Activated T-helper 1 cell treated with anti-CD3 and anti-CD28 coated beads, Interleukin-2, amount 50 U/mL, for 16 hours (primary cell): ENCODE measurements at places on chromosomes 1 and 21.

DNA sequence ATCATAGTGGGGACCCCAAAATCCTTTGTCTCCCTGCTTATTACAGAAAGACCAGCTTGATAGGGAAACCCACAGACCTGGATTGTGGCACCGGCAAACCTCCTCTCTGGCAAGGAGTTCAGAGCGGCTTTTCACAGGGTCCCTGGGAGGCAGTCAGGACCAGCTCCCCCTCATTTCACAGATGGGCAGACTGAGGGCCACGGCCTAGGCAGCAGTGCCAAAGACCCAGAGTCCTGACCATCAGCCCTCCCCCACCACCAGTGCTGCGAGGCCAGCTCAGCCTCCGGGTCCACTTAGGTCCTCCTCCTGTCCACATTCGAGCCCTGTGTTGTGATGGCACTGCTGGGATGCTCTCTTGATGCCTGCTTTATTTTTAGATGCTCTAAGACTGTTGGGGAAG is 57.2 kb downstream of the CAMK2N1 start:
- DNase-seq, result no peak

DNA sequence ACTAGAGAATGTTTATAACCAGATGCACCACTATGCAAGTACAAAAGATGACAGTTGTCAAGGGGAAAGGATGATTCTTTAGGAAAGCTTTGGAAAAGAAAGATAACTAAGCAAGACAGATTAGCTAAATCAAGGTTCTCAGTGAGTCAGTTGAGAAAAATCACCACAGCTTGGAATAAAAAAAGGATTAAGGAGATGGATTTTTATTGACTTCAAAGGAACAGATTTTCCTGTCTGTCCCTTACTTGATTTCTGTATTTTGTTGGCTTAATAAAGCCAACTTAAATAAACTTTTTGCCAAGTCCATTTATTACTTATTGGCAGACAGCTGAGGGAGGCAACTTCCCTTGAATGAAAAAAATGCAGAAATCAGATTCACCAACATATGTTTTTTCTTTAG is 93.9 kb downstream of the NR5A2 start:
- DNase-seq, result no peak

DNA sequence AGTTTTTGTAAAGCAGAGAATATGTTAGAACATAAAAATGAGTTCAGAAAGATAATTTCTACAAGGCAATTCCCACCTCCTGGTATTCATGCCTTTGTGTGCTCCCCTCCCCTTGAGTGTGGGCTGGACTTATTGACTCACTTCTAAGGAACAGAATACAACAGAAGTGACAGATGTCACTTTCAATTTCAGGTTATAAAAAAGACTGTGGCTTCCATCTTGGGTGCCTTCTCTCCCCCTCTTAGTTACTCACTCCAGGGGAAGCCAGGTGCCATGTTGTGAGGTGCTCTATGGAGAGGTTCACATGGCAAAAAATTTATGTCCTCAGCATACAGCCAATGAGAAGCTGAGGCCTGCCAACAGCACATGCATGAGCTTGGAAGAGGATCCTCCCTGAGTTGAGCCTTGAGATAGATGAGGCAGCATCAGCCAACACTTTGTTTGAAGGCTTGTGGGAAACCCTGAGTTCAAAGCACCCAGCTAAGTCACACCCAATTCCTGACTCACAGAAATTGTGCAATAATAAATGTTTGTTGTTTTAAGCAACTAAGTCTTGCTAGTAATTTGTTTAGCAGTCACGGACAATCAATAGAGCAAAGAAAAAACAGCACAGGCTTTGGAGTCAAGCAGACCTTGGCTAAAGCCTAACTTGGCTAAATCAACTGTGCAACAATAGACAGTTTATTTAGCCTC is 73.5 kb upstream of the NGF start:
- DNase-seq, result no peak

DNA sequence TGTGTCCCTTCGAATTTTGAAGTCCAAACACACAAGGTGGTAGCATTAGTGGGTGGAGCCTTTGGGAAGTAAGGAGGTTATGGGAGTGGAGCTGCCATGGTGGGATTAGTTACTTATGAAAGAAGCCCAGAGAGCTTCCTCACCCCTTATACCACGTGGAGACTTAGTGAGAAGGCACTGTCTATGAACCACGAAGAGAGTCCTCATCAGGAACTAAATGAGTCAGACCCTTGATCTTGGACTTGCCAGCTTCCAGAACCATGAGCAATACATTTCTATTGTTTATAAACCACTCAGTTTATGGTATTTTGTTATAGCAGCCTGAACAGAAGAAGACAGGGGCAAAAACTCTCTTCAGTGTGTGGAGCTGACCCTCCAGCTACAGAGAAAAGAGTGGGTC is 259.3 kb upstream of the AJAP1 start:
- no peak for DNase-seq

DNA sequence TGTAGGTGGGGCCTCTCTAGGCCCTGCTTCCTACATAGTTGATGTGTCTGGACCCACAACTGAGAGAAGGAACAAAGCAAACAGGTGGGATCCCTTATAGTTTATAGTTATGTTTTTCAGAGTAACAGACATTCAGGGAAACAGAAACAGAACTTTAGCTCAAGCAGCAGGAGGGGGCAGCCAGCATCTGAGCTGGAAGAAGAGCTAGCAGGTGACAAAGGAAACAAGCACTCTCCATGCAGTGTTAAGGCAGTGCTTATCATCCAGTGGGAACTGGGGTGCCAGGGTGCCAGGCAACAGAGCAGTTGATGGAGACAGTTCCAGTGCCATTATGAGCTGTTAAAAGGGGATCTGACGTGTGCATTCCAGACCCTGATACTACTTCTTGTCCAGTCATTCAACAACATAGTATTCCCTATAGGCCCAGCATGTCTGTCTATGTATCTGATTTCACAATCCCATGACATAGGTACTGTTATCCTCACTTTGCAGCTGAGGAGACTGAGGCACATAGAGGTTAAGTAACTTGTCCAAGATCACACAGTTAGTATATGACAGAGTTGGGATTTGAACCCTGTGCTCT is 13.5 kb downstream of the HIVEP3 start:
- DNase-seq, result no peak

GRCh38 chr1:234629026-234629425 is 19.0 kb upstream of the IRF2BP2 start:
- no peak for DNase-seq

DNA sequence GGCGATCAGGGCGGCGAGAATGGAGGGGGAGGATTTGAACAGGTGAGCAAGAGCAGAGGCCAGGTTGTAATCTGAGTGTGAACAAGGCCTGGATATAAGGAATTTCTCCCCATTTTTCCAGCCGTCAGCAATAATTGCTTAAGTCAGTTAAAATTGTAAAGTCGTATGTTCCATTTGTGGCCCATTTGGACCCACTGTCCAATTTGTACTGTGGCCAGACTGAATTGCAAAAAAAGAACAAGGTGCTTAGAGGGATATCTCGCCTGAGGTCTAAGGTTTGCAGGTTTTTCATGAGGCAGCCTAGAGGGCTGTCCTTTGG is 1.0 kb downstream of the ERVH48-1 start:
- no peak for DNase-seq

- DNase-seq, result no peak
Measured at GRCh38 chr1:51268634-51269033, 32.6 kb downstream of the RNF11 start.

- no peak for DNase-seq
Measured at GRCh38 chr1:228429007-228429406, 12.3 kb upstream of the TRIM17 start.
